GM23338 (cell line): ENCODE measurements at places on chromosomes 2 and 18. TPM values are rescaled to one million over a fixed set of nuclear protein-coding genes. Genes with fewer than 3 reads are reported as not detected.

PSMG2 gene
- 87.8 and 93.9 TPM in 2 replicates for total RNA-seq

ATG4B gene
- total RNA-seq, result 102 and 103 TPM in 2 replicates

GKN2 gene
- not detected in 2 replicates for total RNA-seq

SULT1C2 gene
- 0.69 and 1.9 TPM in 2 replicates for total RNA-seq

AMER3 gene
- 0.49 and 0.62 TPM in 2 replicates for total RNA-seq

GPR35 gene
- 0.39 TPM in 1 of 2 replicates, not detected in the other for total RNA-seq

SAG gene
- not detected in 2 replicates for total RNA-seq

TM4SF20 gene
- total RNA-seq, result not detected in 2 replicates
